Activated naive CD4-positive, alpha-beta T cell treated with anti-CD3 and anti-CD28 coated beads, Interleukin-2, amount 50 U/mL, for 16 hours (primary cell): ENCODE measurements at places on chromosomes 4 and X.

DNA sequence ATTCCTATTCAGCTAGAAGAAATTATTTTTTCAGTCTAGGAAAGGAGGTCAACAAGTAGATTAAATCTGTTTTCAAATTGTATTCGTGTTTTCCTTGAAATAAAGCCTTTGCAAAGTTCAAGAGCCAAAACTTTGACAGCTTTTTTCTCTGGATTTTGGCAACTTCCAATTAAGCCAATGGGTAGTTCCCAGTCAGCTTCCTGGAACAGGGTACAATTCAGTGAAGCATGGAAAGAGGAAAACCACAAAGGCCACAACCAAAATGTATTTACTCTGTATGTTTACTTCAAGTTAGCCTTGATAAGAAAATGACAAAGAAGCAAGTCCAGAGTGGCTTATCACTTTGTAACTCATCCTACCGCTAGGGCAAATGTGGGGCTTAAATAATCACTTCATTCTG is 188.6 kb downstream of the COMMD8 start:
- no peak for DNase-seq

DNA sequence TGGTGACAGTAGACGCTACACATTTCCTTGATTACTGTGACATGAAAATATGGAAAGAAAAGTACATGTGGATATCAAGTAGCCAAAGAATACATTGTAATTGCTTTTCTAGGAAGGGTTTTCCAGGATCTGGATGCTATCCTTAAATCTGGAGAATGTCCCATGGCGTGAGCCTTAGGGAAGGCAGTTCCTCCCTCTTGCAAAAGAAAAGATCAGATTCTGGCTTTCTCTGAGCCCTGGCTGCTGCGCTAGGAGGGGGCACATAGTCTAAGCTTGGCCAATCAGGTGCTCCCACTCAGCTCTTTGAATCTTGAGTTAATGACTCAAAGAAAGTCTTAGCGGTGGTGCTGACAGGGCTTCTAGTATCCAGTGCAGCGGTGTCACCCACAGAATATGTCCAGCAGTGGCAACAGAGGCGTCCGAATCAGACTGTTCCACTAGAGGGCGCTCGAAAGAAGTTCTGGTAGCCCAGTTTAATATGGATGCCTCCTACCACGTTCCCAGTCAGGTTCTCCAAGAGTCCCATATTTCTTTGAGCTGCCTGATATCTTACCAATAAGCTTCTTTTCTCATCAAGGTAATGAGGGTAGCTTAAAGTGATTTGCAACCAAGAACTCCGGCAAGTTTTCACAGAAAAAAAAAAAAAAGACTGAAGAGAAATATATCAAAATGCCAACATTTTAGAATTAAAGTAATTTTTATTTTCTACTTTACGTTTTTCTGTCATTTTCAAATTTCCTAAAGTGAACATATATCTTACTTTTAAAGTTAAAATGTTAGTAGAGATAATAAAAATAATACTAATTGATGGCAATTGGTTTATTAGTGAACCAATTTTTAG is 213.4 kb upstream of the S100G start:
- peak; percentile 60 for DNase-seq

DNA sequence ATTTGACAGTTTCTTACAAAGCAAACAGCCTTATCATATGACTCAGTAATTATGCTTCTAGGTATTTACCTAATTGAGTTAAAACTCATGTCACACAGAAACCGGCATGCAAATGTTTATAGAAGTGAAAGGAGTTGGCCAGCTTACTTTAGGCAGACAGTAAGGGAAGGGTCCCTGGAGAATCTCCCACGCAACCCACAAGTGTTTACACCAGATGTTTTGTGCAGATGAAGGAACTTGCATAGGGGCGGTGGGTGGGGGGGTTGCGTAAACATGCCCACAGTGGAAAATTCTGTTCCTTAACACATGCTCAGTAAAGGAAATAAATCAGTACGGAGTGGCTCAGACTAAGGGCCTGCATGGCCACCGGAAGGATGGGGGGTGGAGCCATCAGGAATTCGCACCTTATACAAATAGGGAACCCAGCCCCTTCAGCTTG is 330.5 kb upstream of the AADAT start:
- no peak for DNase-seq

GRCh38 chr4:159400558-159401225 is 297.8 kb downstream of the RAPGEF2 start:
- no peak for DNase-seq

GRCh38 chrX:53286171-53286570 is 4.8 kb upstream of the IQSEC2 start:
- DNase-seq: no peak

- DNase-seq: no peak
These were observed 352.1 kb downstream of the KCNIP4 start for GRCh38 chr4:21596521-21596920.

GRCh38 chrX:48580662-48581061 is 6.4 kb downstream of the RBM3 start:
- DNase-seq: no peak

- DNase-seq: no peak
These were observed 38.1 kb downstream of the KDR start for GRCh38 chr4:55087009-55087912.

DNA sequence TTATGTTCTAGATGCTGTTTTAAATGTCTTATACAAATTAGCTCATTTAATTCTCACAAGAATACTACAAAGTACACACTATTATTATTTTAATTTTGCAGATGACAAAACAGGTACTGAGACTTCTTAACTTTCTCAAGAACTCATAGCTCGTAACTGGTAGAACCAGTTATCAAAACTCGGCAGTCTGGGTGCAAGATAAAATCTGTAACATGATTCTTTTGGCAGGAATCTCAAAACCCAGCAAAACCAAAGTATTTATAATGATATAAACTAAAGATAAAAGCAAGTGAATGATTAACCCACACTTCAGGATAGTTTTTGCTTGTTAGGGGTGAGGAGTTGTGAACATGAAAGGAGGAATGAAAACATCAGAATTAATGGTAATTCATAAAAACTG is 27.6 kb downstream of the CLNK start:
- DNase-seq: no peak

DNA sequence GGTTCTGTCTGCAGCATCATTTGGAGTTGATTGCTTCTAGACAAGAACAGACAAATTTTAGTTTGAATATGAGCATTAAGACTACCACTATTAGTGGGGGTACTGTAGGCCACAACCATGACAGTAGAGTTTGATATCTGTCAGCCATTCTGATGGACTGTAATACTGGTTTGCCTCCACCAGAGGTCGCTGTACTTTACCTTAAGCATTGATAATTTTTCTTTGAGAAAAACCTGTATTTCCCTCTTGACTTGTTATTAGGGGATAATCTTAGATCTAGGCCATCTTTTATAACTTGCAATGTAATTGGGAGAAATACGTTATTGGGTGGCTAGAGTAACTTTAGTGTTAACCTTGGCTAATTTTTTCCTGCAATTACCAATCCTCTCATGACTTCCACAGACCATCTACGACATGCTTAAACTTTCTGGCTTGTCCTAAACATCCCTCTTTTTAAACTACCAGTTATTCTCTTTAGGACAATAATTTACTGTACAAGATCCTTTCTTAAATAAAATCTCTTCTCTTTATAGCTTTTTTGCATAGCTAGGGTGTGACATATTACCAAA is 562.4 kb downstream of the MAGEB5 start:
- no peak for DNase-seq

- no peak for DNase-seq
These were observed 18.4 kb downstream of the SMARCA5 start for GRCh38 chr4:143531788-143532491.

GRCh38 chr4:62457356-62457755 is 1257.2 kb downstream of the ADGRL3 start:
- DNase-seq: no peak

DNA sequence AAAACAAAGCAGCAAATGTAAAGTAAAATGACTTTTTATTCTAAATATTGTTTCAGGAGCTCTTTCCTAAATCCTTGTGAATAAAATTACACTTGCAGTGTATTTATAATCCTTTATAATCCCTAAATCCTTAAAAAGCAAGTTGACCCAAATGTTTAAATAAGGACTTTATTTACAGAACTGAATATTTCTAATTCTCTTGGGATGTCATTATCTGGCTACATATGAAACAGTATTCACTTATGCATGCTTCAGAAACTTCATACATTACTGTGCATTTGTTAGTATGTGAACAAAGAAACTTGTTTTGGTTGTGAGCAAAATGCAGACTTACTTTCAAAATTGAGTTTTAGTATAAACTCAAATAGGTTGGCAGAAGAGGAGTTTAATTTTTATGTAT is 49.2 kb downstream of the PTTG2 start:
- no peak for DNase-seq

- no peak for DNase-seq
These were observed 51.6 kb upstream of the CPLX1 start for GRCh38 chr4:877502-877901.

- DNase-seq: no peak
These were observed 77.9 kb downstream of the BTC start for GRCh38 chr4:74716436-74716765.

DNA sequence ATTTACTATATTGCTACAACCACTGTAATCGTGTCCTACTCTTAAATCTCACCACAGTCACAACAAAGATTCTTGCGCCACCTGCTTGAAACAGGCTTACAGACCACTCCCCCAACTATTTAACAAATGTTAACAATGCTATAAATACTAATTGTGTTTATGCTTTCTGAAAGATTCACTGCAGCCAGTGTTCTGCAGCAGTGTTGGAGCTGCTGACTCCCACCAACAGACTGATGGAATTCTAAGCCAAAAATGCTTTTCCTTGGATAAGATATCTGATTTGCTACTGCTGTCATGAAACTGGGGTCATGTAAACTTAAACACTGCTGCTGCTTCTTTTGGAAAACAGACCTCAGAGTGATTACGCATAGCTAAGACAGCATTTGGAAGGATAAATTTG is 244.2 kb upstream of the MAB21L2 start:
- DNase-seq: no peak

DNA sequence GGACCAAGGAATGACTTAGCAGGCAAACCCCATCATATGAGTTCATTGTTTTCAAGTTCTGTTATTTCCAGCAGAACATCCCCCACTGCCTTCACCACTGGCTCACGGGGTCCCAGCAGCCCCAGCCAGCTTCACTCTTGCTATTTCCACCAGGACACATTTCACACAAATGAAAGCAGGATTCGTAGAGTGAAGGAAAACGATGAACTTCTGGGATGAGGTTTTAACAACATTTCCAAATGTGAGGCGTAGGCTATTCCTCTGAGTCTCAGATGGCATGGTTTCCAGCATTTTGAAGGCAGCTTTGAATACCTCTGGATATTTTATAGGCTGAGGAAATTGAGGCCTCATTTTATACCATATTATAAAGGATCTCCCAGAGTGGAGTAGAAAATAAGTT is 32.9 kb upstream of the EGFL6 start:
- DNase-seq: no peak

DNA sequence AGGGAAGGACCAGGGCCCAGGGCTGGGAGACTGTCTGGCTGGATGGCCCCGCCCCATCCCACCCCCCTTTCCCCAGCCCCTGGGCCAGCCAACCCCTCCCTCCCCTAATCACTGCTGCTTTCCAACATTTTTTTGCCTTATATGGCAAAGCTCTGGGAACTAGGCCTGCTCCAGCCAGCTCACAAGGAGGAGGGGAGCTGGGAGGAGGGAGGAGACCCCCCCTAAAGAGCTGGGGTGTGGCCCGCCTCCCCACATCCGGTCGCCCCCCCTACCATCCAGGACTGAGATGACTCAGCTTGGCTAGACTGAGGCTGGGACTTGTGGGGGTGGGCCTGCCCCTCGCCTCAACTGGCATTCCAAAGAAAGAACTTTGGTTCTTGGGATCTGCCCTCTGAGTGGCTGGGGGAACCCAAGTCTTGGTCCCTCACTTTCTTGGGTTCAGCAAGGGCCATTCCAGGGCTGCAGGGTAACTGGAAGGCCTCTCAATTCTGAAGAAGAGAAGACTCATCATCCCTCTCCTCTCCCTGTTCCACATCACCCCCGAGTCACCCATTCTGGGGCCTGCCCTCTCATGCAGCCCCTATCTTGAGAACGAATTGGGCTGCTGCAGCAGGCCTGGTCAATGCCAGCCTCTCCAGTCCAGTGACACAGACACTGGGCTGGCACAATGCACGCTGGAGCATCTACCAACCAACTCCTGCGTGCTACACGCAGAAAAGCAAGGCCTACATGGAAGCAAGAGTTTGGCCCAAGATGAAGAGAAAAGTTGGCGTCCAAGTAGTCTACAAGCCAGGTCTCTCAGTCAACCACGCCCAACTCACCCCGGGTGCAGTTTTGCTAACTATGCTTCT is 4.8 kb downstream of the FLNA start:
- DNase-seq: peak; percentile 55

DNA sequence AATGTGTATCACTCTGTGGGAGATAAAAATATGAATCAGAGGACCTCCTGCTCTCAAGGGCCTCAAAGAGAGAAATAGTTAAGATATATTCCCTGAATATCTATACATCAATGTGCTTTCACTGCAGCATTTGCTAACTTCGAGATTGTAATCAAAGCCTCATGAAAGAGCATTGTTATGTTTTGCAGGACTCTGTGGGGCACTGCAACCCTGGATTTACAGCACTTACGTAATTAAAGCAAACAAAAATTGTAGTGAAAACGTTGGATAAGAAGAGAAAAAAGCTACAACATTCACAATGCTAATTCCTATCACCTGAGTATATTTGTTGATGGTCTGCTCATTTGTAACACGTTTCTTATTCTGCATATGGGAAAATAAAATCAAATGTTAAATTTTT is 48.0 kb downstream of the ETNPPL start:
- no peak for DNase-seq

DNA sequence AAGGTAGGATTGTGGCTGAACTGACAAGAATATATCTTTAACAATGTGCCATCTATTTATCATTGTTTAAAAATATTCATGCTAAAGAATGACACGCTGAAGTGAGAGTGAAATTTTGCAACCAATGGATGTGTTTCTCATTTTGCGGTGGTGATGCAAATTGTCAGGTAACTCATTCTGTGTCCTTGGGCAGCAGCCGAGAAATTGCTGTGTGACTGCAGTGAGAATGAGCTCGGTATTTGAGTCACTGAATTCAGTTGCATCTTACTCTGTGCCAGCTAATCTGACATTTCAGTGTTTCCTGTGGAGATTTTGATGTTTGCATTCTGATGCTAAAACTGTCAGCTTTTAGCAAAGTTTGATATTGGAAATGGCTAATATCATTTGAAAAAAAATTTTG is 28.1 kb downstream of the MCUB start:
- peak; percentile 62 for DNase-seq
